ENCODE measurements at places on chromosomes 13 and 19.
A peak's percentile ranks its signal among the peaks of the same experiment; 100 is the strongest.

DNA sequence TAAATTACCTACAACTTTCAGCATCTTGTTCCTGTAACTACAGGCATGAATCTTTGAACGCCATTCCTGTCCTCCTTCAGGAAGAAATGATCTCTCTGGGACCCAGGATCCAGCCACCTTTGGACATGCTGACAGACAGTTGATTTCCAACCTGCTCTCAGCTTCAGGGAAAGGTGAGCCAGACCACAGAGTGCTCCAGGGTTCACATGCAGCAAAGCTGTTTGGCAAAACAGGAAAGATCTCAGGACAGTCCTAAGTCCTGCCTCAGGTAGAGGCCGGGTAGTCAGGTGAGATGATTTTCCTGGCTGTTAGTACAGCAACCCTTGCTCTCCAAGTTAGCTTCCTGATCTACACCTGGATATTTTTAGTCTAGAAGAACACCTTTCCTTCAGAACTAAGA, 9.1 kb downstream of the SLC15A1 start:
- no peak for DNase-seq

GRCh38 chr13:76912476-76912875, 26.3 kb upstream of the KCTD12 start:
- no peak for DNase-seq

GRCh38 chr13:100517728-100518127, 70.9 kb downstream of the GGACT start:
- no peak for DNase-seq

- peak; percentile 10 for DNase-seq
Observed at GRCh38 chr13:89862691-89863036, 1484.8 kb upstream of the MIR17HG start.

- DNase-seq, result no peak
Observed at GRCh38 chr13:71773531-71773930, 93.5 kb downstream of the DACH1 start.

- peak; percentile 50 for DNase-seq
Observed at GRCh38 chr13:99063952-99064351, 86.1 kb upstream of the DOCK9 start.

DNA sequence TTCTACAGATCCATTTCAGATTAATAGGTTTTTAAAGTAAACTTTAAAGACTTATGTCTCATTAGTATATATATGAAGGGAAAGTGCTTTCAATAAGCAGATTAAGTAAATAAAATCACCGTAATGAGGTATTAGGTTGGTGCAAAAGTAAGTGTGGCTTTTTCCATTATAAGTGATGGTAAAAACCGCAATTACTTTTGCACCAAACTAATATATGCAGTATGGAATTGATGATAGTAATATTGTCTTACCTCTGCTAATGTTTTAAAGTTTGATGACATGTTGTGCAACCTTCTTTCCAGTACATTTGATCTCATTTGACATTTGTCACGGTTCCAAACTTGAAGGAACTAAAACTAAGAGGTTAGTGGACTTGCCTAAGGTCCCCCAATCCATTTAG, 1819.3 kb downstream of the PCDH9 start:
- DNase-seq, result no peak

- no peak for DNase-seq
Observed at GRCh38 chr19:31817971-31818797, 468.9 kb upstream of the TSHZ3 start.

DNA sequence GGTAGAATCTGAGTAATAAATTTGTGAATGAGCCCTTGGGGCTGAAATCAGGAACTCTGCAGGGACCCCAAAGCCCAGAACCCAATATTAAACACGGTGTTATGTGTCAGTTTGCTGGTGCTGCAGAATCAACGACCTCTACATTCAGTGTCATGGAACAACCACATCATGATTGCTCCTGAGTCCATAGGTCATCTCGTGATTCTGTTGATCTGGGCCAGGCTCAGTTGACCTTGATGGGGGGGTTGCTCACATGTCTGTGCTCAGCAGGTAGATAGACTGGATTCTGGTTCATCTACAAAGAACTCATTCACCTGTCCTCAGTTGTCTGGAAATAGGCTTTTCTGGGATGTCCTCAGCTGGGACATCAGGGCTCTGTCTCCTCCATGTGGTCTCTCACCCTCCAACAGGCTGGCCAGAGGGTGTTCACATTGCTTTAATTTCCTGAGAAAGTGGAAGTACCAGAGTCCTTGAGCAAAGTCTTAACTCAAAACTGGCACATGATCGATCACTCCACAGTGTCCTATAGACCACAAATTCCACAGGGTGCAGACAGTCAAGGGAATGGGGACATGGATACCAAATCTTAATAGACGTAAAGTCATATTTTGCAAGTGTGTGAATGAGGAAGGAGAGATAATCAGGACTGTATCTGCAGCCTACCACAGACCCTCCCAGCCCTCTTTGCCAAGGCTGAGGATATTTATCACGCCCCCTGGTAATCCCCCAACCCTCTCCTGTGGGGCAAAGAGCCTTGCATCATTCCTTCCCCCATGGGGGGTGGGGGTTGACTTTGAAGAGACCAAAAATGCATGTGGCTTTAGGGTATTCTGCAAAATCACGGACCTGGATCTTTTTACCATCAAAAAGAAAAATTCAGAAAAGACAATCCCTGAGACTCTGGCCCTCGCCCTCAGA, 39.3 kb upstream of the IGFL1 start:
- DNase-seq, result no peak

- no peak for DNase-seq
Observed at GRCh38 chr19:33498391-33499000, 23.1 kb downstream of the PEPD start.

GRCh38 chr13:72537782-72538181, 189.6 kb downstream of the MZT1 start:
- DNase-seq, result no peak

GRCh38 chr13:24180750-24181377, 20.3 kb downstream of the SPATA13 start:
- peak; percentile 59 for DNase-seq

GRCh38 chr19:46413262-46414031, at the start of gene CCDC8:
CCDC8 (minus strand) TSS chr19:46413564; CDS start chr19:46412810, 754 bp downstream.
- DNase-seq, result peak; percentile 61

DNA sequence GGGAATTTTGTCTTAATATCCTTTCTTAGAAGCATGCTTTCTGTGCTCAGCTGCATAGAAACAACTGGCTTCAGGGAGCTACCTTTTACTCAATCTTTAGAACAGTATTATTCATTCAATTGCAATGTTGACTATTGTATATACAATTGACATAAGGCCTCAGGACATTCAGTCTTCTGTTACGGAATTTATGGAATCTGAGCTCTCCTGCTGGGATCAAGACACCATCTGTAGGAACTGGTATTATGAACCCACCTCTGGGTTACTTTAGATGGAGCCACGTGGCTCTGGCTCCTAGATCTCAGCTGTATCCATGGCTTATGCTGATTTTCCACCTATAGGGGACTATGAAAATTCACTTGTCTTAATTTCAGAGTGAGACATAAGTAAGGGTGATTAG, 716.2 kb upstream of the GPC6 start:
- peak; percentile 3 for DNase-seq

GRCh38 chr19:7678971-7679751, 1.5 kb upstream of the TRAPPC5 start:
- DNase-seq, result no peak

DNA sequence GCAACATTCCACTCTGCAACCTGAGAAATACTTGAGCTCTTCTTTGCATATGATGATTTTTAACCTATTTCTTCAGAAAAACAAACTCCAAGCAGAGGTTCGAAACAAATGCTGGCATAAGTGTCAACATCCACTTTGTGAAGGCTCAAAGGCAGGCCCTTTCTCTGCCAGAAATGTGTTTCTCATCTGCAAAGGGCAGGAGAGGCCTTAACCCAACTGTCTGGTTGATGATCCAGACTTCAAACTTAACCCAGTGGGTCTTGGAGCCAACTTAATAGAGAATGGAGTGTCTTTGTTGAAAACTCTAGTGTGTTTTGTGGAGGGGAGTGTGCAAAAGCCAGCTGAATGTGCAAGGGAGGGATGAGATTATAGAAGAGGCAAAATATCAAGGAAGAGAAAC, 28.3 kb upstream of the ZNF507 start:
- DNase-seq, result no peak

DNA sequence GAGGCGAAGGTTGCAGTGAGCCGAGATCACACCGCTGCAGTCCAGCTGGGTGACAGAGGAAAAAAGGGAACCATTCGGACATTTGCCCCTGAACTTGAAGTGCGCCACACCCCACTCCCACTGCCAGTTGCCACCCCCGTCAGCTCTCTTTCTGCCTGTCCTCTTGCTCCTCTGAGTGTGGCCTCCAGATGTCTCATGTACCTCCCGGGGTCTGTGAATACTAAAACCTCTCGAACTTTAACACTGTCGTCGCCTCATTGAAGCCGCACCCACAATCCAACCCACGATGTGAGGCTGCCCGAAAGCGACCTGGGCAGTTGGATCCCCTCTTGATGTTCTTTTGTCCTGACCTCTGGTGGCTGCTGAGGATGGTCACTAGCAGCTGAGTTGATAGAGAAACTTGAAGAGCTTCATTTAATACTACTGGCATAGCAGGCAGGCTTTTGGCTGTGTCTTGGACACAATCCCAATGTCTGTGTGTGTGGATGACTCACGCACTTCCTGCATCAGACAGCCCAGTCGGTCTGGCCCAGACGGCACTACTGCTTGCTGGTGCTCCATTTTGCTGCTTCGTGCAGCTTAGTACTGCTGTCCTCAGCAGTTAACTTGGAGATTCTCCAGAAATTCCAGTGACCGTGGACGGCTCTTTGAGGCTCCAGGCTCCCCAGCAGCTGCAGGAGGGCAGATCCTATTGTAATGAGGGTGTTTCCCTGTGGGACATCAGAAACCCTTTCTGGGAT, 4.2 kb downstream of the FPR3 start:
- peak; percentile 95 for DNase-seq

DNA sequence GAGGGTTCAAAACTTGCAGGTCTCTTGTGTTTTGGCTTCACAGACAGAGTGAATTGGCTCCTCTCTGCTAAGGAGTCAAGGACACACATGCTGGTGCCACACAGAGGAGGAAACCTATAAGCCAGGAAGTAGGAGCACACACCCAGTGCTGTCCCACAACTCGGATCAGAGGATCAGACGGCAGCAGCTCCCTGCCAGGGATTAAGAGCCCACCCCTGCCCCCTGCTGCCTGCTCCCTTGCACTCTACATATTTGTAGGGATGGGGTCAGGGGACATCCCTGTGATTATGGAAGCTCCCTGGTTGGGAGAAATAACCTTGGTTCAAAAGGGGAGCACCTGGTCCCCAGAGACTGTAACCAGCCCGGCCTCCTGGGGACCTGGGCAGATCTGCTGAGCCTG, 77.5 kb upstream of the CLDN10 start:
- no peak for DNase-seq

GRCh38 chr19:33503030-33503429, 18.6 kb downstream of the PEPD start:
- DNase-seq, result no peak

DNA sequence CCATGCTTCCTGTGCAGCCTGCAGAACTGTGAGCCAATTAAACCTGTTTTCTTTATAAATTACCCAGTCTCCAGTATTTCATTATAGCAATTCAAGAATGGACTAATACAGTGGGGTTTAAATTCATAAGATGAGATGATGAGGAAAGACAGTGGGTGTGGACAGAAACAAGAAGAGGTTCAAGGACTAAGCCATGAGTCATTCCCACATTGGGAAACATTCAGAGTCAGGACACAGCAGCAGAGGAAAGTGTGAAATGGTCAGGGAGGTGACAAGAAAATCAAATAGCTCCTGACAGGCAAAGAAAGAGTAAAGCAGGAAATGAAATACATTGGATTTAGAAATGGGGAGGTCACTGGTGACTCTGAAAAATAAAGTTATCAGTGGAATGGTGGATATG, 9.1 kb downstream of the ZNF841 start:
- DNase-seq, result peak; percentile 12

- DNase-seq, result no peak
Observed at GRCh38 chr19:20259615-20260014, 92.6 kb downstream of the ZNF486 start.

GRCh38 chr13:112244495-112245177, 131.5 kb upstream of the SPACA7 start:
- no peak for DNase-seq

DNA sequence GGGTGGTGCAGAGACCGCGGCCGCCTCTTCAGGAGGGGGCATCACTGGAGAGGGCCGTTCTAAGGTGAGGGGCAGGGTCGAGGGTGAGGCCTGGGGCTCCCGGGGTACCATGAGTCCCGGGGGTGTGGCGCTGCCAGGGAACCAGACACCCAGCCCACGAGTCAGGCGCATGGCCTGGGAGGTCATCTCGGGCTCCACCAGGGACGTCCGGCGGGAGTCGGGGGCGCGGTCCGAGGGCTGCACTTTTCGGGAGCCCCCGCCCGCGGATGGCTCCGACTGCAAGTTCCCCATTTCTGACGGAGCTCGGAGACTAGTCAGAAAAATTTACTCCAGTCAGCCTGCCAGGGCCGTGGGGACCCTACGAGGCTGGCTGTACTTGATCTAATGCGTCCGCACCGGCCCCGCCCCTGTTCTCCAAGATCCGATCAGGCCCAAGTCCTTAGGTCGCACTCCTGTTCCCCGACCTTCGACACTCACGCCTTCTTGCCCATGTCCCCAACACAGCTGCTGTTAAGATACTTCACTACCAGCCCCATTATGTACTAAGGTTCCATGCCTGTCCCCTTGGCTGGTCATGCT, 774 bp downstream of the GGN start:
- no peak for DNase-seq

- no peak for DNase-seq
Observed at GRCh38 chr19:6576869-6577475, 14.0 kb downstream of the CD70 start.

DNA sequence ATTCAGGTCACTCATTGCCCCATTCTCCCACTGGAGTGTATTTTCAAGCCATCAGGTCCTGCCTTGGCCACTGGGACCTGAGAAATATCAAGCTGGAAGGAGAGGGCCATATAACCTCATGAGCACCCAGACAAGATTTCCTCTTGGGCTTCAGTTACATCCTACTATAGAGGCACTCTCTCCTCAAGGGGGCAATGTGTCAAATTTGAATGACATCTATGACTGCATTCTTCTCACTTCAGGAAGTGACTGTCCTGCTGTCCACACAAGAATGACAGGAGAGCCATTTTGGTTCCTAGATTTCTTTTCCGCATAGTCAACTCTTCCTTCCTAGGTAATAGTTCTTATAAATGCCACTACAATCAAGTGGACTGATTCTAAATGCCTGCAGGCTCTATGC, 416.2 kb downstream of the DIAPH3 start:
- DNase-seq, result peak; percentile 20
